ENCODE measurements at places on chromosomes 5 and 9.

GRCh38 chr5:98482321-98483300, 290.9 kb upstream of the RGMB start:
- DNase-seq: no peak

DNA sequence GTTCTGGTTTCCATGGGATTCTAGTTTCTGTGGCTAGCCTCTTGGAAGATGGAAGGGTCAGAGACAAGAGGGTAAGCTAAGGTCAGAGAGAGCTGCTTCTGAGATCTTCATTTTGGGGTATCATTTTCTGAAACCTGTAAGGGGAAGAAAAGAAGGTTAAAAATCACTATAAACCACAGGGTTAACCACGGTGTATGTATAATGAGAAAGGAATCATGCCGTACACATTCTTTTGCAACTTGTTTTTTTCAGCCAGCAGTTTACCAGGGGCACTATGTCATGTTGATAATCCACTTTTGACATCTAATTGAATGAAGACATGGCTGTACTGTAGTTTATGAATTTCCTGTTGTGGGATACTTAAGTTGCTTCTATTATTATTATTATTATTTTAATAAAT, 164.4 kb downstream of the FOCAD start:
- DNase-seq: no peak

GRCh38 chr9:106799152-106799551, 63.8 kb upstream of the ZNF462 start:
- no peak for DNase-seq

DNA sequence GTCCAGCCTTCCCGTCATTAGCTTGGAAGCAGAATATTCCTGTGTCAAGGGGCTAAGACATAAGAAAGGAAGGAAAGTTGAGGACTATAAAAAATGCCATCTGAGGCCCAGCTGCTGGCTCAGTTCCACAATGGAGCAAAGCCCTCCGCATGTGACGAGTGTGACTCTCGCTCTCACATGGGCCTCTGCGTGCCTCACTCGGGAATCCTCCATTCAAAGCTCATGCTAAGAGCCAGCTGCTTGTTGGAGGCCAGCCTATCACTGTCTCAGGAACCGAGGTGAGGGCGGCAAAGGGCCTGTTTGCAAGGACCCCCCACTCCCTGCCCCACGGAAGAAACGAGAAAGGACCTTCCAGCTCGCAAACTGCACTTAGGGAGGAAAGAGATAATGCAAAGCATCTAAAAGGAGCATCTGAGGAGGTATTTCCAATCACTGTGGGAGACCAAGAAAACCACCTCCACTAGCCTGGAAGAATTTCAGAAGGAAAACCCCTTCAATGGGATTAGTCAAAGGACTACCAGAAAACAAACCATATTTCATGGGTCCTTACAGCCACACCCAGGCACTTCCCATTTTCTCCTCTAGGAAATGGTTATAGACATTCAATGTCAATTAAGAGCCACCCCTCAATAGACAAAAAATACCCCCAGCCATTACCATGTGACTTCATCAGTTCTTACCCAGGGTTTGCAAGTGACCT, 95.3 kb downstream of the PRRT1B start:
- no peak for DNase-seq

DNA sequence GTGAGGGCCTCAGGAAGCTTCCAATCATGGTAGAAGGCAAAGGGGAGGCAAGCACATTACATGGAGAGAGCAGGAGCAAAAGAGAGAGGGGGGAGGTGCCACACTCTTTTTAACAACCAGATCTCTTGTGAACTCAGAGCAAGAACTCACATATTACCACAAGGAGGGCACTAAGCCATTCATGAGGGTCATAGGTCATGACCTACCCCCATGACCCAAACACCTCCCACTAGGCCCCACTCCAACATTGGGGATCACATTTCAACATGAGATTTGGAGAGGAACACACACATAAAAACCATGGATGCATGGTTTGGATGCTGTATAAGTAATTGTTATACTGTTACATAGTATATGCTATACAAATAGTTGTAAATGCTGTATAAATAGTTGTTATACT, 17.5 kb downstream of the POLK start:
- DNase-seq: no peak

- no peak for DNase-seq
Observed at GRCh38 chr5:101866473-101866872, 429.6 kb downstream of the SLCO4C1 start.

GRCh38 chr5:40409601-40410000, 270.1 kb upstream of the PTGER4 start:
- DNase-seq: no peak

DNA sequence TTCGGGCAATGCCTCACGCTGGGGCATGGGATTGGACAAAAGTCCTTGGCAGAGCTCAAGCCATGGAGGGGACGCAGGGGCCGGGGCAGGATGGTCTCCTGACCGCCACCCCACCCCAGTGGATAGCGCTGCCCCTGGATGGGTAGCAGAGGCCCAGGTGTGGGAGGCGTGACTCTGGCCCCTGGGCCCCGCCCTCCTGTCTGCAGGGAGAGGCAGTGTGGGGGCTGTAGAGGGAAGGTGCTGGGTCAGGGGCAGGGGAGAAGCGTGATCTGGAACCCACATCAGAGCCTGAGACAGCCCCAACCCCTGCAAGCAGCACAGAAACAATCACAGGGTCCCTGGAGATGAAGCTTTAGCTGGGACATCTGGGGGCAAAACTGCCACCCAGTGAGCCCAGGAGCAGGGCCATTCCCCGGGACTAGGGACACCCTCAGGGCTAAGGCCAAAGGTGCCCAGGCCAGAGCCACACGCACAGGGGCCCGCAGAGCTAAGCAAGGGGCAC, 36.2 kb downstream of the NACC2 start:
- no peak for DNase-seq

GRCh38 chr5:87113861-87114260, 153.8 kb upstream of the RASA1 start:
- DNase-seq: no peak

DNA sequence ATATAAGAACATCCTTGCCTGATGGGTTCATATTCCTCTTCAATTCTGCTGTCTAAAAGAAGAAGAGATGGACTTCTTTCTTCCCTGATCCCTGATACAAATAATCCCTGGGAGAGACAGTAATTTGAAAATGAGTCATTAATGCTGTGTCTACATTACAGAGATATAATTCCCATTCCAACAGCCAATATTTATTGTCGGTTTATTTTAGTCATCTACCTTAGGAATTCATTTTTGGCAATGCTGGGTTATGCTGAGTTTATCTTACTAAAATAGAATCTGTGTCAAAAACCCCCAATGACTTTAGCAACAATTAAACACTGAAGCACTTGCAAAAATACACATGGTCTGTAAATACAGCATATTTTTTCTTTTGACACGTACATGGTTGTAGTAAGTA, 23.9 kb downstream of the ZNF474 start:
- no peak for DNase-seq

GRCh38 chr9:94528886-94529285, 26.0 kb upstream of the PCAT7 start:
- no peak for DNase-seq

DNA sequence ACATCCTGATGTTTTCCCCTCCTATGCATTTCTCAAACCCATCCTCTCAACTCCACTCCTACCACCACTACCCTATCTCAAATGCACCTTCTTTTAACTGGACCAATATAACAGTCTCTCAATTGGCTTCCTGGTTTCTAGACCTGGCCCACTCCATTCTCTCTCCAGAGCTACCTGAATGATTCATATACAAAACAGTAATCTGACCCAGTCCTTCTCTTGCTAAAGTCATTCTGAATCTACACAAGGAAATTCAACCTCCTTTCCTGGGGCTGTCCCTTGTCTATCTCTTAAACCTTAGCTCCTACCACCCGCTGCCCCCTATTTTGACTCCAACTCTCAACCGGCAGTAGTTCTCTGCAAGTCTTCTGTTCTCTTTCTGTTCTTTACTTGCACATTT, 97.2 kb downstream of the PCSK1 start:
- no peak for DNase-seq

- DNase-seq: no peak
Observed at GRCh38 chr5:14487897-14488570, 93.6 kb upstream of the OTULINL start.

GRCh38 chr5:179820127-179820482, 600 bp upstream of the SQSTM1 start:
- no peak for DNase-seq

GRCh38 chr5:76180814-76181805, 97.9 kb downstream of the SV2C start:
- no peak for DNase-seq

- DNase-seq: no peak
Observed at GRCh38 chr5:57338068-57338867, 144.3 kb downstream of the ACTBL2 start.

DNA sequence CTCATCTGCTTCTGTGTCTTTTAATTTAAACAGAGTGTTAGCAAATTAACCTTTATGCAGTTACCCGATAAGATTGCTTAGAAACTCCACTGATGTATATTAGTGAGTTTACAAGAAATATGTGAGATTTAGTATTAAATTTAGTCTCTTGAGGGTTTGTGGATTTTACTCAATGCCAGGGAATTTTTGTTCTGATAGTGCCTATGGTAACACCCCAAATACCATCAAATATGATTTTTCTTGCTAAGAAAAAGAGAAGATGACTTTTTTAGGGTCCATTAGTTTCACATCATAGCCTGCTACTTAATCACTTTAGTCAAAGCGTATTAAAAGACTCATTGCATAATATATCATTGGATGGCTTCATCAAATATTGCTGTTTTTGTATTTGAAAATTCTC, 224.9 kb downstream of the PCSK5 start:
- no peak for DNase-seq

DNA sequence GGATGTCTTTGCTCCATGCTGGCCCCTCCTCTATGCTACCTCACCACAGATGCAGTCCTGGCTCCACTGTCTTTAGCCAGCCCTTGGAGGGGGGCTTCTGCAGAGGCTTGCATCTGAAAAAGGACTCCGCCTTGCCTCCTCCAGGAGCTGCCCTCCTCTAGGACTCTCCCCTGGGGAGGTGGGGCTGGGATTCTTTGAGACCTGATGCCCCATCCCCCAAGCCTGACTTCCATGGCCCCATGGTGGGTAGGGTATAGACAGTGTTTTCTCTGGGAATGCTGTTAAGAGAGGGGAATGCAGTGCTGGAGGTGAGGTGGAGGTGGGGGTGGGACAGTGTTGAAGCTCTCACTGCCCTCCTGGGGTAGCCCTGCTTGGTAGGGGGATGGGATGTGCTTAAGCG, 14.3 kb downstream of the JADE2 start:
- DNase-seq: no peak

GRCh38 chr9:113899205-113899604, 23.1 kb downstream of the ZNF618 start:
- no peak for DNase-seq

DNA sequence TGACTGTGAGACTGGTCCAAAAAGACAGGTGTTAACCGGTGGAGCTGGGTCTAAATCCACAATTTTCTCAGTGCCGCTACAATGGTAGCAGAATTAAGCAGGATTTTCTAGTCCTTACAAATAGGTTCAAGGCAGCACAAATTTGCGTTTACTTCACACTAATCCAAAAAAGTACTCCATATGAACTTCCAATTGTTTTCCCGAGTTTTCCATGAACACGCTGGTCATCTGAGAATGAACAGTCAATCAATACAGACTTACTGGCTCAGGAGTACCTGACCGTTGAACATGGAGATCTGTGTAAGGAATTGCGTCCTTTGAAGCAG, 709 bp downstream of the SLC35D2 start:
- DNase-seq: no peak

DNA sequence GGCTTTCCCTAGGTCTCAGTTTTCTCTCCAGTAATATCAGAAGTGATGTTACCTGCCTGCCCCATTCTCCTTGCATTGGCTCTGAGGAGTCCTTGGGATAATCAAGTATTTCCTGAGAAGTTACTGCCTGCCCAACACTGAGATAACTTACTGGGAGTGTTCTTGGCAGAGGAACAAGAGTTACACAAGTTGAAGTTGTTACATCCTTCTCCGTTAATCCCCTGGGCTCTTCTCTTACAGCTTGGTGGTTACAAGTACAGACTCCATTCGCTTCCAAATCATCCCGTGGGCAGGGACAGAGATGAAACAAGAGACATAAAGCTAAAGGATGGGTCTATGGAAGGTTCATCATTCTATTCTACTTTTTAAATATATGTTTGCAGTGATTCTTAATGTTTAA, 74.1 kb upstream of the SAP30L start:
- DNase-seq: no peak

DNA sequence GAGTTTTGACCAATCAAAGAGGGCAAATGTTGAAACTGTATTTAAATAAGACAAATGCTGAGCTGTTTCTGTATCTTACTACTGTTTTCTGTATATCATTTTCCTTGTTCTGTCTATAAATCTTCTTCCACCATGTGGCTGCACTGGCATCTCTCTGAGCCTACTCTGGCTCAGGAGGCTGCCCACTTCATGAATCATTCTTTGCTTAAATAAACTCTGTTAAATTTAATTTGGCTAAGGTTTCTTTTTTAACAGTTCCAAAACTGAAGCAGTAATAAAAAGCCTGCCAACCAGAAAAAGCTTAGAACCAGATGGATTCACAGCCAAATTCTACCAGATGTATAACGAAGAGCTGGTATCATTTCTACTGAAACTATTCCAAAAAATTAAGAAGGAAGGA, 40.2 kb upstream of the TAS2R1 start:
- no peak for DNase-seq

DNA sequence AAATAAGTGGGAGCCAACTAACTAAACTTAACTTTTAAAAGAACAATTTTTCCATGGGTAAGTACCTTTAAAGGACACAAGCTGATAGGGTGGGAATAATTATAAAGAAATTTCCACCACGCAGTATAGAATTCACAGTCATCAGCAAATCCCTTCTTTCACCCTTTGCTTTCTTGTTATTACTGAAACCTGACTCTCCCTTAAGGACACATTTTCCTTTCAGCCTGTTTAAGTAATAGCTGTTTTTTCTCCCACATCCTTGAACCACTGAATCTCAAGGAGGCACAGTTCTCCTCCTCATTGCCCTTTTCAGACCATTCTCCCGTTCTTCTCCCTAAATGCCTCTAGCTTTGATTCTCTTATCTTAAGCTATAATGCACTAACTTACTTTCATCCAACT, 6.3 kb downstream of the C5orf15 start:
- no peak for DNase-seq

DNA sequence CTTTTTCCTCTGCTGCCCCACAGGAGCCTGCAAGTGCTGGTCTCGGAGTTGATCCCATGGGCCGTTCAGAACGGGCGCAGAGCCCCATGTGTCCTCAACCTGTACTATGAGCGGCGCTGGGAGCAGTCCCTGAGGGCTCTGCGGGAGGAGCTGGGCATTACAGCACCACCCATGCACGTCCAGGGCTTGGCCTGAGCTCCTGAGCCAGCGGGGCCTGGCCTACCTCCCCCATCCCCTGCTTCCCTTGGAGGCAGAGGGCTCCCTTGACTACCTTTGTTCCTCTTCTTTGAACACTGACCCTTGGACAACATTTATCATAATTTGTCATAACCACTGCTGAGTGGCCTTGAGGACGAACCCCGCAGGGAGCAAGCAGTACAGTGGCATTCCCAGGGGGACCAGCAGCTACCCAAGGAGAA, 6.9 kb upstream of the SLC27A4 start:
- no peak for DNase-seq
